ENCODE measurements at places on chromosomes 6 and 20.

DNA sequence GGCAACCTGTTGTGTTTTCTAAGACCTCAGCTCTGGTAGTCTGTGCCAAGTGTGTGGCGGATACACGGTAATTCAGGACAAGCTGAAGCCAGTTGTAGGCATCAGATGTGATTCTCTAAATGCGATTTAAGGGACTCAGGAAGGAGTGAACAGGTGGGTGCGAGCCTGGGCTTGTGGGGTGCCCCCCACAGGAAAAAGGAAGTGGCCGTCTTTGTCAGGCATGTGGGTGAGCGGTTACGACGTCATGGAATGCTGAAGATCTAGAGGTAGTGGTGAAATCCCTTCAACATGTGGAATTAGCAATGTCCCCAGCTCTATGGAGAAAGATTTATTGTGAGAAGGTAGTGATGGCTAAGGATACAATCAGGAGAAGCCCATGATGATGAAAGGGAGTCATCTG, 95.1 kb upstream of the EXOC2 start:
- DNase-seq: no peak

GRCh38 chr20:25160897-25161296, 34.6 kb upstream of the ENTPD6 start:
- DNase-seq: no peak

GRCh38 chr20:21272279-21272678, 30.9 kb upstream of the XRN2 start:
- DNase-seq: no peak

DNA sequence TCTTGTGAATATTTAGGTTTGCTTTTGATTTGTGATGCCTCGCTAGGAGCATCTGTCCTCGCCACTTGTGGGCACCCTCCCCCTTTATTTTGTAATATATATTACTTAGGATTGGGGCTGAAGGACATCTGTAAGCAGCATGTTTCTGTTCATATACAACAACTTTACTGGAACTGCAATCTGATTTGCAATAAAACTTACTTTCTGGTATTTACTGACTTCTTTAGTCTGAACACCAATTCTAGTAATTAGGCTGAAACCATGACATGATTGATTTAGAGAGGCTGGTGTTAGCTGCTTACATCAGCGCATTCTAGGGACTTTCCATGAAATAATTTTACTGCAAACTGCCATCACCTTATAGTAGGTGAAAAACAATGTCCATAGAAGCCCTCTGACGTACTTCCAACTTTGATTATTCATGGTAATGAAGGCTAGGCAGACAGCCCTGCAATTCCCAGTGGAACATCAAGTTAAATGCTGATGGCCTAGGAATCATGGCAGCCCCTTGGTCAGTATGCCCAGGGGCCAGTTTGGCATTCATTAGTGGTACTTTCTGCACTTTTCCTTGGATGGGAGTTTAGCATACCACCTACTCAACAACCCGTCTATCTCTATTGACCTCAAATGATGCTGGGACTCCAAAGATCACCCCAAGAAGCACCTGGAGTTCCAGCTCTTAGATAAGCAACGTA, 132.9 kb upstream of the MCHR2 start:
- DNase-seq: no peak

DNA sequence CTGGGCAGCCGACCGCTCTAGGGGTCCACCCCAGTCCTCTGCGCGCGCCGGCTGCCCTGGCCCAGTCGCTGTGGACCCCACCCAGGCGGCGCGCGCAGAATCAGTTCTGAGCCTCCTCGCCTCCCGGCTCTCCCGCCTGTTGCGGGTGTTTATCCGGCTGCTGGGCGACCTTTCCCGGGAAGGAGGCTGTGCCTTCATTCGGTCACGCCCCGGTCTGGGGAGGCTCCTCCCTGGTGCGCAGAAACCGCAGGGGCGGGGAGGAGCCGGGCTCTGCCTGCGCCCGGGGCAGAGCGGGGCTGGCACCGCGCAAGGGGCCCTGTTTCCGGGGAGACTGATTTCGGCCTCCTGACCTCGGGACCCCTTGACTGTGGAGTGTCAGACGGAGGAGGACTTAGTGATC, 80.8 kb upstream of the EYS start:
- DNase-seq: no peak

DNA sequence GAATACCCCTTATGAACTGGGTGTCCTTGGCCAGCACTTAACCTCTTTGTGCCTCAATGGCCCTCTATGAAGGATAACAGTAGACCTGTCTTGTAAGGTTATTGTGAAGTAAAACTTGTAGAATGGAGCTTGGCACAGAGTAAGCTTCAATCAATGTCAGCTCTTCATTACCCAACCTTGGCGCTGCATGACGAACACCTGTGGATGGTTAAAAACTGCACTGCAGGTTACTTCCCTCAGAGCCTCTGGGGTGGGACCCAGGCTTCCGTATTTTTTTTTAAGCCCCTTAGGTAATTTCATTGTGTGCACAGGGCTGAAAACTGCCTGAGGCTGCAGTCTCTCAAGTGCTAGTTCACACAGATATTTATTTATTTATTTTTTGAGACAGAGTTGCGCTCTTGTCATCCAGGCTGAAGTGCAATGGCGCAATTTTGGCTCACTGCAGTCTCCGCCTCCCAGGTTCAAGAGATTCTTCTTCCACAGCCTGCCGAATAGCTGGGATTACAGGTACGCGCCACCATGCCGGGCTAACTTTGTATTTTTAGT, 42.8 kb upstream of the SLC23A2 start:
- no peak for DNase-seq
